Brain pericyte (primary cell): ENCODE measurements at places on chromosomes 16 and 17.

GRCh38 chr17:67672592-67673335 lies 45.0 kb upstream of the NOL11 start:
- DNase-seq = no peak

DNA sequence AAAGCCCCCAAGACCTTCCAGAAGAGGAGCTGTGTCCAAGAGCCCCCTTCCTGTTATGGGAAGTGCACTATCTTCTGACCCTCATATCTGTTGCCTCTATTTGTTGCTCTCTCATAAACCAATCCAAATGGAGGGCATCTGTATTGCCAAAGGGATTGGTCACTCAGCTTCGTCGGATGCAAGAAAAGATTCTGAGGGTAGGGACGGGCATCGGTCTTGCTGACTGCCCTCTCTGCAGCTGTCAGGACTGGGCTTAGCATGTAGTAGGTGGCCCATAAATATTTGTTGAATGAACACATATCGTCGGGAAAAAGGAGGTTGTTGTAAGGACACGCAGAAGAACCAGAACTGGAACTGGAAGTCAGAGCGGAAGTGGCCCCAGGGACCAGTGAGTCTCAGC lies 44.1 kb downstream of the CCDC42 start:
- no peak for DNase-seq

GRCh38 chr16:2804728-2805127 lies 6.5 kb downstream of the PRSS41 start:
- DNase-seq = no peak

GRCh38 chr17:55458978-55459377 lies 37.3 kb upstream of the MMD start:
- DNase-seq = no peak

- no peak for DNase-seq
Measured at GRCh38 chr16:4529085-4530060, 9.2 kb downstream of the CDIP1 start.

GRCh38 chr16:50021544-50021943 lies 3.5 kb upstream of the CNEP1R1 start:
- no peak for DNase-seq

DNA sequence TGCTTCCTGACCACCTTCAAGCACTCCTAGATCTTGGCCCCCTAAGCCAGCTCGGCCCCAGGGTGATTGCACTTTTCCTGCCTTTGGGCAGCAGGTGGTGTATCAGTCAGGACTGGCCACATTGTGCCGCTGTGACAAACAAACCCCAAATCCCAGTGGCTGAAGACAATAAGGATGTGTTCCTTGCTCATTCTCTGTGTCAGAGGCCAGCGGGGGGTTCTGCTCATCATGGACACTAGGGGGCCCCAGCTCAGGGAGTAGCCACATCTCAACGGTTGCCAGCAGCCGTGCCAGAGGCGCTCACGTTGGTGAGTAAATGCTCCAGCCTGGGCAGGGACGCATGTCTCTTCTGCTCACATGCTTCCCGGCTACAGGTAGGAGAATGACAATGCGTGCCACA lies 60.4 kb downstream of the ZDHHC7 start:
- DNase-seq = no peak

DNA sequence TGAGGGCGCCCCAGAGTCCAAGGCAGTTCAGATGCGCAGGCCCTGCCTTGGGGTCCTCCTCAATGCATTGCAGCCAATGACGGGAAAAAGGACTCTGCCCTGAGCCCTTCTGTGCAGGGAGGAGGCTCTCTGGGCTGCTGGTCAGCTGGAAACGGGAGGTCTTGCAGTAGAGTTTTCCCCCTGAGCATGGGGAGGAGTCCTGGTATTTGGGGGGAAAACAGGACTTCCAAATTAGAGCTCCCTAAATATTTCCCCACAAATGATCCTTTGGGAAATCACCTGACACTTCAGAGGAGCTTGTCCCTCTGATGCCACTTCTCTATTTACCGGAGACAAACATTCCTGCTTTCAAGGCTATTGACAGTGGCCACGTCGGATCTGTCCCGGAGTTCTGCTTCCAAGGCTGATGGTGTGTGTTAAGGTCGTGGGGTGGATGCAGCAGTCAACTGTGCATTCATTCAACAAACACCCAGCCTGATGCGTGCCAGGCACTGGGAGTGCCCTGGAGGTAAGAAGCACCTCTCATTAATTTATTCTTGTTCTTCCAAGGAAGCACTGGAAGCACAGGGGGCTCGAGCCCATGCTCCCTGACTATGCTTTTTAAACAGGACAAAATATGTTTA lies 73.0 kb upstream of the DNAH17 start:
- no peak for DNase-seq

- DNase-seq = no peak
Measured at GRCh38 chr16:2022723-2023091, 3.1 kb downstream of the NPW start.

- DNase-seq = no peak
Measured at GRCh38 chr17:4492721-4493561, 5.7 kb upstream of the SPNS2 start.

DNA sequence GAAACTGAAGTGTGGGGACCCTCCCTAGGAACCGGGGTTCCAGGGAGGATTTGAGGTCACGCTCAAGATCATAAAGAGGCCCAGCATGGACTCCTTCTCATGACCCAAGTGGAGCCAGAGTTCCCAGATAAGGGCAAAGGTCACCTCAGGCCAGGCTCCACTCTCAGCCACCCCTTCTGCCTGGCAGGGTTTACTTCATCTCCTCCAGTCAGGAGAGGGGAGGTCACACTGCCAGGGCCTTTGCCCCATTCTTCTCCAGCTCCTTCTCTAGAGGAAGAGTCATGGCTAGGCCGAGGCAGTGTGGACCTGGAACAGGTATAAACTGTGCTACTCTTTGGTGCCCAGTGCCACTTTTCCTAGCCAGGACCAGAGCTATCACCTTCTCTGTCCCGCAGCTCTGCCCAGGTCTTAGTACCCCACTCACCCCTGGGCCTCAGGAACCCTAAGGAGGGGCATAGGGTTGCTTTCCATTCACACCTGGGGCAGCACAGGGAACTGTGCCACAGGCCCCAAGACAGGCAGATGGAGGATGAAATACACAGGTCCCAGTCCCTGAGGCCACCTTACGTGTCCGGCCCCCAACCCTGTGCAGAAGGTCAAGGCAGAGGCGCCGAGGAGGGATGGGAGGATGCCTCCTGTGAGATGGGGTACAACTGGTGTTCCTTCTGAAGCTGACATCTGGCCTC lies 879 bp upstream of the ACSF2 start:
- no peak for DNase-seq
